ENCODE measurements at places on chromosomes 12 and 14.

- no peak for DNase-seq
Measured at GRCh38 chr12:45577844-45578399, 151.6 kb upstream of the ARID2 start.

- no peak for DNase-seq
Measured at GRCh38 chr14:50501642-50502041, 30.7 kb downstream of the MAP4K5 start.

GRCh38 chr12:124570810-124571209 lies 3.4 kb upstream of the NCOR2 start:
- no peak for DNase-seq

DNA sequence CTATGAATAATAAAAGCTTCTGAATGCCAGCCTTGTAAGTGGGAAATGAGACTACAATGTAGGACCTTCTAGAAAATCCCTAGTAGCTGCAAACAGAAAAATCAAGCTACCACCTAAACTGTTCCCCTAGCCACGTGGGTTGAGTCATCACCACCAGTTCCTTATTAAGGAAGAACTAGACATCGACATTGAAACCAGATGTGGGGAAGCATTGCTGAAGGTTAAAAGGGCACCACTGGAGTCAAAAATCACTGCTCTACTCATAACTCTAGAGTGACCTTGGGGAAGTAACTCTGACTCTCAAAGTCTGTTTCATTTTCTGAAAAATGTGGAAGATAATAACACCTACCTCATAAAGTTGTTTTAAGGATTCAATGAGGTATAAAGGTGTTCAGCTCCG lies 9.4 kb upstream of the CNIH1 start:
- DNase-seq = peak; percentile 51

DNA sequence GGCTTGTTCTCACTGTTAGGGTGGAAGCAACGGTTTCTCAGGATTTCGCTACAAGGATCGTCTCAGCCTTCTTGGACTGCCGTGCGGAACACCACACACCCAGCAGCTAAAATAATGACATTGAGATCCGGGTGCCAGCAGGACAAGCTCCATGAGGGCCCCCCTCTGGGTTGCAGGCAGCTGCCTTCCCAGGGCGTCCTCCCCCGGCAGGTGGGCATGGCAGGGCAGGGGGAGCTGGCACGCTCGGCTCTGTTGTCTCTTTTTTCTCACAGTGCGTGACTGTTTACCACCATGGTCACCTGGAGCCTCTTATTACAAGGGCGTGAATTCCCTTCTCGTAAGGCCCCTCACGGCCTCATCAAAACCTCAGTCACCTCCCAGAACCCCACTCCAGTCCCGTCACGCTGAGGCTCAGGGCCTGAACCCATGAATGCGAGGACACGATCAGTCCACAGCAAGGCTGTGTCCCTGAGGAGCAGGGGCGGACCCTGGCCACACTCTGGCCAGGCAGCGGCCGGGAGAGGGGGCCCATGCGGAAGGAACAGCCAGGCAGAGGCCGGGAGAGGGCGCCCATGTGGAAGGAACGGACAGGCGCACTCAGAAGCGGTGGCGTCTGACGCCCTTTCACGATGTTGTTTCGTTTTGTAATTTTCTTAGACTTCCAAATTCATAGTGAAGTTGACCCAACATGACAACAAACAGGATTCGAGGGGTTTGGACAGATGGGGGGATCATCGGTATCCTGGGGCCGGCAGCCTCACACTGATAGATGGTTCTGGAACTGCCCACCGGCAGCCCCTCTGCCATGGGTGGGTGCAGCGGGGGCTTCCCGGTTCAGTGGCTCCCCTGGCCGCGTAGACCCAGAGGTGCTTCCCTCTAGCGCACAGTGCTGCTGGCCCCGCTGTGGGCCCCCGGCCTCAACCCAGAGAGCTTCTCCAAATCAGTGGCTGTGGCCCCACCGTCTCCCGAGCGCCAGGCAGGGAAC lies 10.0 kb downstream of the LRCOL1 start:
- peak; percentile 85 for DNase-seq

DNA sequence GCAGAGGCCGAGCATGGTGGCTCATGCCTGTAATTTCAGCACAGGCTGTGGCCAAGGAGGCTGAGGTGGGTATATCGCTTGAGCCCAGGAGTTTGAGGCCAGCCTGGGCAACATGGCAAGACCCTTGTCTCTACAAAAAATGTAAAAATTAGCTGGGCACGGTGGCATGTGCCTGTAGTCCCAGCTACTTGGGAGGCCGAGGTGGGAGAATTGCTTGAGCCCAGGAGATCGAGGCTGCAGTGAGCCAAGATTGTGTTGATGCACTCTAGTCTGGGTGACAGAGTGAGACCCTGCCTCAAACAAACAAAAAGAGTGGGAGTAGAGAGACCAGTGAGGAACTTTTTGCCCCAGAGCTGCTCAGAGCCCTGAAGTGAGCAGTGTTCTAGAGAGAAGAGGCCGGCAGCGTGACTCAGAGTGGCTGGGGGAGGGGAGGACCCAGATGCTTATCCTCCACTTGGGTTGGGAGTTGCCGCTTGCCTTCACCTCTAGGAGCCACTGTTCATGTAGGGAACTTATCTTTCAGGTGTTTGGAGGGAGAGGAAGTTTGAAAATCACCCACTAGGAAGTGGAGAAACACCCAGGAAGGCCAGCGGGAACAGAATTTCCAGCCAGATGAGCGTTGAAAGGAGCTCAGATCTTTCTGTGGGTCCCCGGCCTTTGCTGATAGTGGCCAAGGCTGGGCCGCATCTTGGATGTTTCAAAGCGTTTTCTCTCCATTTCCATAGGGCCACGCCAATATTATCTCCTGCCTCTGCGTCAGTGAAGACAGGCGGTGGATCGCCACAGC lies 15.3 kb downstream of the CFAP251 start:
- DNase-seq = no peak

GRCh38 chr12:26520869-26521268 lies 312.1 kb downstream of the ITPR2 start:
- DNase-seq = no peak

DNA sequence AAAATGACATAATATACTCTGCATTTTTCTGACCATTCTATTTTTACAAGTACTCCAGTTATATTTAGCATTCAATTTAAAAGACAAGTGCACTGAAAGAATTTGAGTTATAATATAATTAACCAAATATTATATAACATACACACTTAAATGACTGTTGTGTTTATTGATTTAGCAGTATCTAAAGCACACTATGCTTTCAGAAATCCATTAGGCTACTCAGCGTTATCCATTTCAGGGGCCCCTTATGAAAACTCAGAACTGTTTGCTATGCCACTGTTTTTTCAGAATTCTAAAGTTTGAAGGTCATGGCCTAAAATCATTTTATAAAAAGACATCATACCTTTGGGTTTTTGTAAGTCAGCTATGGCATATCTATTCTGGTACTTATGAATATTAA lies 57.1 kb downstream of the HECTD4 start:
- DNase-seq = no peak

DNA sequence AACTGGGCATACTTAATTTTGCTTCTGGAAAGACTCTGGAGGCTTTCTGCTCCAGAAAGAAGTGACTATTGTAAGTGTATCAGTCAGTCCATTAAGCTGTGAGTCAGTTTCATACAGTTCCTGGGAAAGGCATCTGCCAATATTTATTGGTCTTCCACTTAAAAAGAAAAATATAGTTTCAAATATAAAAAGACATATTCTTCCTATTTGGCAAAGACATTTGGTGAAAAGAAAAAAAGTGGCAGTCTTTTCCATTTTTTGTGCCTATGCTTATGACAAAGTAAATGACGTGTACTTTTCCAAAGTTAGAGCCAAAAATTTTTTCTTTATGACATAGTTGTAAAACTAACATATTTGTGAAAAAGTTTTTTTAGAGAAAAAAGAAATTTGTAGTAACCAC lies 12.3 kb downstream of the TMEM30B start:
- no peak for DNase-seq

DNA sequence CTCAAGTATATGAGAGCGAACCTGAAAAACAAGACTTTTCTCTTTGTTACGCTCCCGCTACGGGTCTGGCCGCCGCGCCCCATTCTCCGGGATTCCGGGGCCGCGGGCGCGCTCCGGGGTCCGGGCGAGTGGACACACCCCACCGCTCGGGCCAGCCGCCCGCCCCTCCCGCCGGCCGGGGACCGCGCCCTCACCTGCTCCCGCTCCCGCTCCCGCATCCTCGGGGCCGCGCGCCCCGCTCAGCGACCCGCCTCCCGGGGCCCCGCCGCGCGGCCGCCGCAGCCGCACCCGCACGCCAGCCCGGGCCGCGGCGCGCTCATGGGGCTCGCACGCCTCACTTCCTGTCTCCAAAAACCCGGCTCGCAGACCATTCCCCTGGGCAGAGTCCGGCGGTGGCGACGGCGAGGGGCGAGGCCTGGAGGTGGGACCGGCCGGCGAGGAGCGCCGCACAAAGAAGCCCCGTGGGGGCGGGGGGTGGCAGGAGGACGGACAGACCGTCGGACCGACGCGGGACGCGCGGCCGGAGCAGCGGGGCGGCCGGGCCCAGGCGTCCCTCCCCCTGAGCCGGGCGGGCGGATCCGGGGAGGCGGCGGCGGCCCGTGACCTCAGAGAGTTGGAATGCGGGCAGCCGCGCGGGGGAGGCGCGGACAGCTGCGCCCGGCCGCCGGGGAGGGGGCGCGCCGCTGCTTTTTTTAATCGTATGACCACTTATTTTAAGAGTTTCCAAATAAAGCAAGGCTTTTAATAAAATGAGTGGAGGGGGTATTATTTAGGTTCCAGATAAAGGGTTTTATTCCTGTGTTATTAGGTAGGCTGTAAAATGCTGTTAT lies at the start of gene PTPN21:
Gene PTPN21, minus strand, starts transcription at position 551 of the 830 bp plus-strand sequence. CDS start 4,590 bp downstream, outside the sequence.
- DNase-seq = peak; percentile 68

- no peak for DNase-seq
Measured at GRCh38 chr12:24909667-24910066, 39.2 kb downstream of the BCAT1 start.

DNA sequence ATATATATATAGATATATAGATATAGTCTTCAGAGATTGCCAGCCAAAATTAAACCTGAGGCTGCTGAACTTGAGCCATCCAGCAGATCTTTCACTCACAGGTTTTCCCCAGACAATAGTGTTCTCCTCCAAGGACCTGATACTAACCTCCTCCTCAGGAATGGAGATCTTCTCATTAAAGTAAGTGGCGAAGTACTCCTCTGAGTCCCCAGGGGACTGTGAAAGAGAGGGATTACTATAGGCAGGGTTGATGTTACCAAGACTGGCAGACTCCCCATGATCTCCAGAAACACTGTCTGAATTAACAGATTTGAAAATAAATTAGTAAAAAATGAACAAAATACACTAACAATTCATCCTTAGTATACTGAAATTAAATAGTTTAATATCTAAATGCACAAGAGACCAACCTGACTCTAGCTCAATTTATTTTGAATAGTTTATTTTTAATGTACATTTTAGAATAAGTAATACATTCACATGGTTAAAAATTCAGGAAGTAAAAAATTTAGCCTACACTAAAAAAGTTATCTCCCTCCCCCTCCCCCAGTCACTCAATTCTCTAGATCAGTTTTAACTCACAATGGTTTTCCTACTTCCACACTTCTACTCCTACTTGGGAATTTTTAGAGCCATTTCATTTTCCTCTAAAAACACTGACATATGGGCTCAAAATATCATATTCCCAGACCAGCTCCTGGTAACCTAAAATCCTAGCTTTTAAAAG lies 17.7 kb downstream of the SLC11A2 start:
- DNase-seq = no peak

DNA sequence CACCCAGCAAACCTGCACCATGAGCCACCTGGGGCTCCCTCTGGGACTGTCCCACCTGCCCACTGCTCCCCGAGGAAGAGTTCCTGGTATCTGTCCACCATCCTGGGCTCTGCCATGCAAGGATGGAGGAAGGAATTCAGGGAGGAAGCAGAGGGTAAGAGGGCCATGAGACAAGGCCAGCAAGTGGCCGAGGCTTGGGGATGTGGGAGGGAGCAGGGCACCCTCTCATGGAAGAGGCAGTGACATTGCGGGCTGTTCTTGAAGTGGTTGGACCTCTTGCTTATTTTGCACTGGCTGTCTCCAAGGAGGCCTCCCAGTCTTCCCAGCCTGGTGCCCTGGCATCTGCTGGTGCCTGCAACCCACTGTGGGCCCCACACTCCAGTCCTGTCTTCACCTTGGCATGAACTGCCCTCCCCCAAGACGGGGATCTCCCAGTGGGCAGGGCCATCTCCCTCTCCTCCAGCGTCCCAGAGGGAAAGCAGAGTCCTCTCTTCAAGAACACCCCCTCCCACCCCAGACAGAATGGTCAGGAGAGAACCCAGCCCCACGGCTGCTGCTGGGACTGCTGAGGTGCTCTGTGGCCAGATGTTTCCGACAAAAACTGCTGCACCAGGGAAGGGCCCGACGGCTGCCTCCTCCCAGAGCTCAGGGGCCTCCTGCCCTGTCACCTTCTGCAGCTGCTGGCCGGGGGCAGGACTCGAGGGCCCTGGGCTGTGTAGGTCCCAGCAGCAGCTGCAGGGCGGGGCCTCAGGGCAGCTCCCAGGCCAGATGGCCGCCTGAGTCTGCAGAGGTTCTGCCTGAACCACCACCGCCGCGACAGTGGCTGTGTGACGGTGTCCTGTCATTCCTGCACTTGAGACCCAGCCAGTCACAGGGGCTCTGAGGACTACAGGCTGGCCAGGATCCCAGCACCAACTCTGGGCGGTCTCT lies 1.8 kb upstream of the AKT1 start:
- DNase-seq = no peak

GRCh38 chr12:52401526-52401925 lies 4.6 kb downstream of the KRT82 start:
- no peak for DNase-seq

DNA sequence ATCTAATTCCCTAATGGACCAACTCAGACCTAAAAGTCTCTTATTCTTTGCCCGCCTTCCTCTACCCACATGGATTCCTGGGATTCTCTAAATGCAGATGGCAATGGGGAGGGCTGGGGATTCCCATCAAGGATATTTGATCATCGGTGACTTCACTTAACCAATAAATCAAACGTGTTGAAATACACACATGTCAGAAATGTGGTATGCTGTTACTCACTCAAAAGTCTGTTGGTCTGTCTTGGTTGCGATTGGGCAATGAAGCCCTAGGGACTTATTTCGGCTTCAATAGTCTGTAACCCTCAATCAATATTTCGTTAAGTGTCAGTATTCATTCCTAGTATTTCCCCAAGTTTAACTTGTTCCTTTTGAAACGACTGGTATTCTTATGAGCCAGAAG lies 117.2 kb upstream of the DIO3 start:
- DNase-seq = no peak

GRCh38 chr14:72024043-72024407 lies 91.8 kb downstream of the RGS6 start:
- peak; percentile 40 for DNase-seq

GRCh38 chr12:130435826-130436225 lies 98.1 kb downstream of the PIWIL1 start:
- no peak for DNase-seq

DNA sequence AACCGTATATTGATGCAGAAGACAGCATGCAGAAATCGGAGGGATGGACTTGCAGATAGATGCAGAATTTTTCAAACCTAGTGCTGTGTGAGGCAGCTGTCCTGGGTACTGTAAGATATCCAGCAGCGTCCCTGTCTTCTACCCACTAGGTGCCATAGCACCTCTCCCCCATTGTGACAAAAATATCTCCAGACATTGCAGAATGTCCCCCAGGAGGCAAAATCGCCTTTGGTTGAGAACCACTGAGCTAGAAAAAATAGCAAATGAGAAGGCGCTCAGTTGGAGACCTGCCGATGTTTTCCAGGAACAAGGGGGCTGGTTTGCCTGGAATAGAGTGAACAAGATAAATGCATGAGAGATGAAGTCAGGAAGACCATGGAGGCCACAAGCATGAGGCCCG lies 67.9 kb upstream of the TMEM132D start:
- no peak for DNase-seq

- no peak for DNase-seq
Measured at GRCh38 chr14:61561657-61562276, 133.5 kb upstream of the HIF1A start.

GRCh38 chr12:116332705-116333380 lies 55.4 kb upstream of the MED13L start:
- DNase-seq = no peak

- no peak for DNase-seq
Measured at GRCh38 chr12:3071107-3071506, 6.1 kb upstream of the TSPAN9 start.

Measured in GM20000 (cell line).